ENCODE measurements at places on chromosomes 11 and 22.

DNA sequence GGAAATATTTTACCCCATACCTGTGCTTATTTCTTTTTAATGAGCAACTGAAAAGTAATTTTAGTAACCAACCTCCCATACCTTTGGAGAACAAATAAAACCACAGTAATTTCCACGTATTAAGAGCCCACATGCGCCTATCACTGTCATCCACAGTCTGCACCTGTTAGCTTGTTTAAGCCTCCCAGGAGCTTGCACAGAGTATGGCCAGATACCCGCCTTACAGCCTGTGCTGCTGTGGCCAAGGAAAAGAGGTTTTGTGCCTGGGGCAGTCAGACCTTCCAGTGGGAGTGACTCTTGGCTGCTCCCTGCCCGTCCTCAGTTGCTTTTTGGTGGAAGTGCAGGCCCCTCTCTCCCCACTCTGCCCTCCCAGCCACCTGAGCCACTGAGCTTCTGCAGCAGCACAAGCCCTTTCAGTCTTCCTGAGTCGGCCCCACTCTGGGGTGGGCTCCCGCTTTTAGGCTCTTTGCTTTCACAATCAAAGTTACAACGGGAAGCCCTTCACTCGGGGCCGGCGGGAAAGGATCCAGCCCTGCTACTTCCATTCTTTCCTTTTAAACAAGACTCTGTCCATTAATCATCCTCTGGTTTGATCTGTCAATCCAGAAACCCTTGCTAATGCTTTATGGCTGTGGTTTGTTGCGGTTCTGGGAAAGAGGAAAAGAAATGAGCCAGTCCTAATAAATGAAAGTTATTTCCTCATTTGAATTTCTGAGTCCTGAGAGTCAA is 308.8 kb downstream of the TBC1D22A start:
- DNase-seq, result no peak

GRCh38 chr11:10415817-10416392 is 39.2 kb upstream of the AMPD3 start:
- DNase-seq, result no peak

GRCh38 chr11:68342459-68343158 is 30.2 kb downstream of the LRP5 start:
- DNase-seq, result no peak

- no peak for DNase-seq
These were observed 20.5 kb downstream of the EPS8L2 start for GRCh38 chr11:726278-727220.

DNA sequence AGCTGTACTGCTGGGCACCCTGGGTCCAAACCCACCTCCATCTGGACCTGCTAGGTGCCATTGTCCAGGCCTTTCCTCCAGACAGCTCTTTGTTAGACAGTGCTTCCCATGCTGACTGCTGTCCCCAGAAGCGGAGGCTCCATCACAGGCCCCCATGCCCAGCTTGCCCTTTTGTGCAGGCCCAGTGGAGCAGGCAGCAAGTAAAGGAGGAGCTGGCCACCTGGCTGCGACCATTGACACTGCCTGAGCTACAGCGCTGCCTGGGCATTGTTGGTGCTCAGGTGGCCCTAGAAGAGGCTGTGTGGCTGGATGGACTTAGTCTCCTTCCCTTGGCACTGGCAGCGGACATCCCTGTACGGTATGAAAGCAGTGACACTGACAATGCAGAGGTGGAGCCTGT is 1.5 kb downstream of the DNHD1 start:
- no peak for DNase-seq

- DNase-seq, result no peak
These were observed 313.4 kb downstream of the DLG2 start for GRCh38 chr11:85313741-85314140.

GRCh38 chr11:114169821-114170220 is 110.3 kb downstream of the ZBTB16 start:
- no peak for DNase-seq

All from NCI-H1436 treated with DMSO at 0.1 percent for 48 hours (cell line).